Suppressor macrophage treated with lipopolysaccharide for 4 hours (primary cell): ENCODE measurements at places on chromosomes 16 and 17.
A peak's percentile ranks its signal among the peaks of the same experiment; 100 is the strongest.

DNA sequence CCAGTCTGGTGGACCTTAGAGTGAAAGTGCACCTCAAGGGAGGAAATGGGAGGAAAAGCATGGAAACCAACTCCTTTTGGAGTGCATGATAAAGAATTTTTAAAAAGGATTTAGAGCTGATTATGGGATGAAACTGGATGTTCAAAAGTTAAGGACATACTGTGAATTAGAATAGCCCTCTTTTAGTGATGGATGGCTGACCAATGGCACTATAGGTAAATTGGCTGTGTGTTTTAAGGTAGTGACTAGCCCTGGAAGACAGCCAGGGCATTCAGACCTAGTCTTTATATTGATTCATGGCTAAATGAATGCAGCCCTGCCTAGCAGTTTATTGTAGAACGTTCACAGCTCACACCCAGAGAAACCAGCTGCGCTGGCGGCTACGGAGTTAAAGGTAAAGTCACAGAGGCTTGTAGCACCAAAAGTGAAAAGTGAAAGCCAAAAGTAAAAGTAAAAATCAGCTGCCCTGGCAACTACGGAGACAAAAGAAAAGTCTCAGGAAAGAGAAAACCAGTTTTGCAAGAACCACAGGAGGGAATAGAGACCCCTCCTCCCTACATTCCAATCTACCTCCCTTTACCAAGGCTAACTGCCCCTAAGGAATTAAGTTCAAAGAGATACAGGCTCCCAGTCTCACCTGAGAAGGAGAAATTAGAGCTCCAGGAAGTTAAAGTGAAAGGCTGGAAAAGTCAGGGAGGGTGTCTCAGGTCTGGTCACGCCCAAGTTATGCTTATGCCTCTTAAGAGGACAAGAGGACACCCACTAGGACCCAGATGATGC lies 21.8 kb downstream of the ACSM1 start:
- DNase-seq: peak; percentile 30

GRCh38 chr16:63925221-63925620 lies 1196.6 kb downstream of the CDH11 start:
- no peak for DNase-seq

DNA sequence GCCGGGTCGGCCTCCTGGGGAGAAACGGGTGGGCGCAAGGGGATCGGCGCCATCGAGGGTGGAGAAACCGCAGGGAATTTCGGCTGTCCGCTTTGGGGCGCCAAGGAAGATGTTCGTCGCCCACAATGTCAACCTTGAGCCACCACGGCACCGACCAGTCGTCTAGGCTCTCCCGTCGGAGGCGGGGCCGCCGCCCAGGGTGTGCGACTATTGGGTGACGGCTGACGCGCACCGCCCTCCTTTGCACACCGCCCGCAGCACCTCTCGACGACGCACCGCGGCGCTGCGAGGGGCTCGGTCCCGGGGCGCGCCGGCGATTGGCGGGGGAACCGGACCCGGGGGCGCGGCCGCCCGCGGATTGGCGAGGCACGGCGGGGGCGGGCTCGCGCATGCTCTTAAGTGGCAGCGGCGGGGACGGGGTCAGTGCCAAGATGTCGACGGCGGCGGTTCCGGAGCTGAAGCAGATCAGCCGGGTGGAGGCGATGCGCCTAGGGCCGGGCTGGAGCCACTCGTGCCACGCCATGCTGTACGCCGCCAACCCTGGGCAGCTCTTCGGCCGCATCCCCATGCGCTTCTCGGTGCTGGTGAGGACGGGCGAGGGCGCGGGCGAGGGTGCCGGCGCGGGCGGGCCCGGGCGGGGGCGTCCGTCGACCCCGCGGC lies at the start of gene NUDT16L1:
Gene NUDT16L1 (plus strand): TSS at position 267 of the 660 bp plus-strand sequence. CDS start 165 bp downstream, at position 432.
- DNase-seq: peak; percentile 99

DNA sequence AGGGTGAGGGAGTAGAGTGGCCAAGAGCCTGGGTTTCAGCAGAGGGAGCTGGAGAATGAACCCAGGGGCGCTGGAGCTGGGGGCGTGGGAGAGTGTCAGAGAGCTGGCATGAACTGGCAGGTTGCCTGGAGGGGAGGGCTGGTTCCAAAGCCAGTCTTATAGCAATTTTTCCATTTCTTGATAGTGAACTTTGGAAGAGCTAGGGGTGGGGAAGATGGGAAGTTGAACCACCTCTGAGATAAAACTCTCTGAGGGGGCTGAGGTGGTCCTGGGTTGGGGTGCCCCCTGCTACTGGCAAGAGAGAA lies 36.9 kb downstream of the ADGRG5 start:
- no peak for DNase-seq

- no peak for DNase-seq
Measured at GRCh38 chr16:81861915-81862314, 82.8 kb downstream of the PLCG2 start.

DNA sequence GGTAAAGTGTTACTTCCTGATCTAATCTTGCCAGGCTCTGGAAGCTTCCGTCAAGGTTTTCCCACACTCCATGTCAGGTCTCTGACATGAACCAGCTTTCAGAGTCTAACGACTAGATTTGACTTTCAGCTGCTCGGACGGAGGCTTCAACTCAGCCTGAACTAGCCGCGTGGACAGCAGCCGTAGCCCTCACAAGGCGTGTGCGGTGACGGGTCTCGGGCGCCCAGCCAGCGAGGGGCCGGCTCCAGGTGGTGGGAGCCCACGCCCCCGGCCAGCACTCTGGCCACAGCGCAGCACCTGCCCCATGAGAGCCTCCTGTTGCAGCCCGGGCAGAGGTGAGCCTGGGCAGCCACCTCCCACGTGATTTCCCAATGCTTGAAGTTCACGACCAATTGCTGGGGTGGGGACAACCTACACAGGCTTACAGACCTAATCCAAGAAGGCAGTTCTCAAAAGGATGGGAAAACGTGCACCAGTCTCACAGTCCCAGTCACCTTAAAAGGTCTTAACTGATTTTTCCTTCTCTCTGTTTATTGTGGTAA lies 45.5 kb downstream of the TBC1D16 start:
- DNase-seq: no peak

DNA sequence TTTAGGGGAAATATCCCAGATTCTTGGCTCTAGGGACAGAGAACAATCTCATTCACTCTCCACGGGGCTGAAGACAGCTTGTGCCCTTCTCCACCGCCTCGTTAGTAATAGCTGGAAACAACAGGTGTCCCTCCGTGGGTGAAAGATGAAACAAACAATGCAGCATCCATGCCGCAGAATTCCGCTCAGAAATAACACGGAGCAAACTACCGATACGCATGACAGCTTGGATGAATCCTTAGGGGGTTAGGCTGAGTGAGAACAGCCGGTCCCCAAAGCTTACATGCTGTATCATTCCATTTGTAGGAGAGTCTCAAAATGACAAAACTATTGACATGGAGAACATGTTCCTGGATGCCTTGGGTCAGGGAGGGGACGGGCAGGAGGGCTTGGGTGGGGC lies 29.4 kb upstream of the CACNG1 start:
- DNase-seq: no peak

DNA sequence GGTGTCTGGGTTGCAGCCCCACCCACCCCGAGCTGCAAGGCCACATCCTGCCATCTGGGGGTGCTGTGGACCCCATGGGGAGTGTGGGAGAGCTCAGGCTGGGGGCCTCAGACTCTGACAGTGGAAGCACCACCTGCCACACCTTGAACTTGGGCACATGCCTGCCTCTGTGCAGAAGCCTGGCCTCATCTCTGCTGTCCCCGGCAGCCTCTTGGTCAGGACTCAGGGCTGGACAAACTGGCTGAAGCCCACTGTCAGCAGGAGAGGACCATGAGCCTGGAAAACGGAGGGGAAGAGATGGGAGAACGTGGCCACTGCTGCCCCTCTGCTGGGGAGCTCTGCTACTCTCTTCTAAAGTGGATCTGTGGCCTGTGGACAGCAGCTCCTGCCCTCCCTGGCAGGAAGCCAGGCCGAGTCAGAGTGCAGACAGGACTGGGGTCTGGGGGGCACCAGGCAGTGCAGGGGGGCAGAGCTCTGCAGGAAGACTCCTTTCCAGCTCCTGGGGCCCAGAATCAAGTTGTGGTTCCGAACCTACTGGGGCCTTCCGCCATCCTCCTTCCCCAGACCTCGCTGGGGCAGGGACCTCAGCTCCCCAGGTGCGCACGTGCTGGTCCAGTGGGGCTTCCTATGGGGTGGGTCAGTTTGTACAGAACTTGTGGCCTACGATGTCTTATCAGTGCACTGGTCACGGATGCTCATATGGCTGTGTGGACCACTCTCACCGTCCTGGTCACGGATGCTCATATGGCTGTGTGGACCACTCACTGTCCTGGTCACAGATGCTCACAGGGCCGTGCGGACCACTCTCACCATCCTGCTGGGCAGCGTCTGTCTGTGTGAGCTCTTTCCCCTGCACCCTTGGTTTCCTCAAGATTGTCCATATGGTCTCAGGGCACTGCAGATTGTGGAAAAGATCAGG lies 207.7 kb downstream of the LAT start:
- no peak for DNase-seq

GRCh38 chr16:88461331-88462269 lies 8.5 kb downstream of the ZFPM1 start:
- DNase-seq: no peak
